ENCODE measurements at places on chromosomes 6 and 20.

DNA sequence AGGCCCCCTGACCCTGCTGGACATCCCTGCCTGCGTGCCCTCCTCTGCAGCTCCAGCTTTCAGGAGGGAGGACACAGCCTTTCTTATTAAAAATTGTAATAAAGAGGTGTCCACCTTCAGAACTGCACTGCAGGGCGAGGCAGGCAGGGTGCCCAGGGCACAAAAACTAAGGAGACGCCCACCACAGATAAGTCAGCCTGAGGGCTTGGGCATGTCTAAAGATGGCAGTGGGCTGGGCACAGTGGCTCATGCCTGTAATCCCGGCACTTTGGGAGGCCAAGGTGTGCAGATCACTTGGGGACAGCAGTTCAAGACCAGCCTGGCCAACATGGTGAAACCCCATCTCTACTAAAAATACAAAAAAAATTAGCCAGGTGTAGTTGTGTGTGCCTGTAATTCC lies 7.0 kb upstream of the C20orf144 start:
- no peak for DNase-seq

DNA sequence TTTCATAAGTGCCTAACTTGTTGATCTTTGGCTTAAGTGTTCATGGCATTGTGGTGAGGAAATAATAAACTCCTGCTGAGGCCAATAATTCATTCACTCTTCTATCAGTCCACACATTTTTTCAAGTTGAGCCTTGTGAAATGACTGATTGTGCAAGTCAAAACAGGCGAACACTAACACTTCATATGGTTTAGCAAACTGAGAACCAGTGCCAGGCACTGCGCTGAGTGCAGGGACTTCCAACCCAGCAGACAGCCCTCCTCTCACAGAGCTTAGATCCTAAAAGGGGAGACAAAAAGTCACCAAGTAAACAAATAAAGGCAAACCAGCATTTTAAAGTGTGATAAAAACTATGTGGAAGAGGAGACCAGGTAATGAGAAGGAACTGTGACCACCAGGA lies 435.0 kb downstream of the PTPRT start:
- DNase-seq: no peak

DNA sequence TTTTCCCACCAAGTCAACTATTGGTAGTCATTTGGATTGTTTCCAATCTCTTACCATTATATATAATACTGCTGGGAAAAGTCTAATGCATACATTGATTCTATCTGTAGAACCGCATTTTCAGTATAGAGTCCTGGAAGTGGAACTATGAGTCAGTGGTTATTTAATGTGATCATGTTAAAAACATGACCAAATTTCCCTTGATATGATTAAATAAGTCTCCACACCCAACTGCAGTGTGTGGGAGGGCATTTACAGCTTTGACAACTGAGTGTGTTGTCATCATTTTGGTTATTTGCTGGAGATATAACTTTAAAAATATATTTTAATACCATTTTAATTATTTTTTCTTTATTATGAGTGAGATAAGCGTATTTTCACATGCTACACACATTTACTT lies 1027.6 kb downstream of the EYS start:
- DNase-seq: no peak

GRCh38 chr6:52077180-52077884 lies 10.1 kb downstream of the PKHD1 start:
- DNase-seq: no peak

DNA sequence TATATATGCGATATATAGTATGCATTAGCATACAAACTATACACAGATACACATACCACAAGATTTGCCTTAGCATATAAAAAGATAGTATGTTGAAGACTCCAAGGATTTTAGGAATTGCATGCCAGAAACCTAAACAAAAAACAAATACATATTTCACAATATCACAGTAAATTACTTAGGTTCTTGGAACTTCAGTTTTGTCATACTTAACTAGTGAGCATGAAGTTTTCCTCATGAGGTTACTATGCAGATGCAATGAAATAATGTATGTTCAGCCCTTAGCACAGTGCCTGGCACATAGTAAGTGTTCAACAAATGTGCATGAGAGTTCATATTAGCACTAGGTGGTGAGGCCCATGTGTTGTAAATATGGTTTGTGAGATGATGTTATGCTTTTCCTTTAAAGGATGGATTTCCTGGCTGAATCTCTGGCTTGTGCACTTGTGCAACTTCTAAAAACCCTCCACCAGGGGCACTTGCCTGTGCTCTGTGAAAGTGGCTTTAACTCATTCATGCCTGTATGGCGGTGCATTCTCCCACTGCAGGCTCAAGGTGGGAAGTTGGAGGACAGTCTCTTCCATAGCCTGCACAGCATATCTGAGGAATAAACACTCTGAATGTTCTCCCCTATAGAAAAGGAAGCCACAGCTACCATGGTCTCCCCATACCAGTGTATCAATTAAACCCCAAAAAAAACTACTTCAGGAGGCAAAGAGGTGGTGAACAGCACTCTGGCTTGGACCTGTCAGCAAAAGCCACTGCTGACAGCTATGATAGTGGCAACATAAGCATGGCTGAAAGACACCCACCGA lies 624.1 kb upstream of the CDH4 start:
- no peak for DNase-seq

Measured in cerebellar nuclear complex (tissue), 1 donor.